Gastroesophageal sphincter (tissue), 4 donors: ENCODE measurements at places on chromosomes 6 and 20. TPM values are rescaled to one million over a fixed set of nuclear protein-coding genes. Genes with fewer than 3 reads are reported as not detected.

- no peak for ATAC-seq
Measured at GRCh38 chr6:9766240-9766915, 648.5 kb downstream of the TFAP2A start.

The GLP1R gene
- total RNA-seq, result not detected

GRCh38 chr20:51402201-51402600 lies 140.3 kb downstream of the NFATC2 start:
- ATAC-seq, result no peak

DNA sequence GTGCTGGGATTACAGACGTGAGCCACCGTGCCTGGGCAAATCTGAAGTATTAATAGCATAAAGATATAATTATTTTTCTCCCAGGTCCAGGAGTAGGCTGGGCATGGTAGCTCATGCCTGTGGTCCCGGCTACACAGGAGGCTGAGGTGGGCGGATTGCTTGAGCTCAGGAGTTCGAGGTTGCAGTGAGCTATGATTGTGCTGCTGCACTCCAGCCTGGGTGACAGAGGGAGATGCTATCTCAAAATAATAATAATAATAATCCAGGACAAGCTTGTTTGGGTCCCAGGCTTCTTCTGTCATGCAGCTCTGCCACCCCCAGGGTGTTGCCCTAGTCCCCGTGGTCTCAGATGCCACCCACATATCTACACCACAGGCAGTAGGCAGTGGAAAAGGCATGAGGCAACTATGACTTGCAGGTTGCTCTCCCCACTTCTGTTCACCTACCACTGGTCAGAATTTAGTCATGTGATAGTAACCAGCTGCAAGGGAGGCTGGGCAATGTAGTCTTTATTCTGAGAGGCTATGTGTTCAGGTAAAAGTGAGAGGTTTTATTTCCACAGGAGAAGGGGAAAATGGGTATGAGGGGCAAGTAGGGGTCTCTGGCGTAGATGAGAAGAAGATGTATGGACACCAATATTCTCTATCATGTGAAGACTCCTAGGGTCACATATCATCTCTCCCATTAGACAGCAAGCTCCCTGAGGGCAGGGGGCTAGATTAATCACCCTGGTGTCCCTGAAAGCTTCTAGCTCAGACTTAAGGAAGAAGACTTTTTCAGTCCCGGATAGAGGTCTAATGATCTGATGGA lies 25.7 kb downstream of the TCF15 start:
- no peak for ATAC-seq

DNA sequence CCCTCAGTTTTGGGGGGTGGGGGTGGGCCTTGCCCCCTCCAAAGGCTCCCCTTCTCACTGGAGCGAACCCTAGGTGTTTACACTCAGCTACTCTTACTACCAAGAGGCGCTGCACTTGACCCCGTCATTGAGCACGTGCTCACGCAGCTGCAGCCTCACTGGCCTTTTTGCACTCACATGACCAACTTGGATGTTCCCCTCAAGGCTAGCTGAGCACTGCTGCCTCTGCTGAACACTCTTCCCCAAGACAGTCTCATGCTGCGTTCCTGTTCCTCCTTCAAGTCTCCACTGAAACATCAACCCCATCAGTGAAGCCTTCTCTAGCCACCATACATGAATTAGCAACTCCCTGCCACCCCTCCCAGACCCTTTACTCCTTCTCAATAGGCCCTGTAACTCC lies 4.0 kb downstream of the SOD2 start:
- no peak for ATAC-seq

DNA sequence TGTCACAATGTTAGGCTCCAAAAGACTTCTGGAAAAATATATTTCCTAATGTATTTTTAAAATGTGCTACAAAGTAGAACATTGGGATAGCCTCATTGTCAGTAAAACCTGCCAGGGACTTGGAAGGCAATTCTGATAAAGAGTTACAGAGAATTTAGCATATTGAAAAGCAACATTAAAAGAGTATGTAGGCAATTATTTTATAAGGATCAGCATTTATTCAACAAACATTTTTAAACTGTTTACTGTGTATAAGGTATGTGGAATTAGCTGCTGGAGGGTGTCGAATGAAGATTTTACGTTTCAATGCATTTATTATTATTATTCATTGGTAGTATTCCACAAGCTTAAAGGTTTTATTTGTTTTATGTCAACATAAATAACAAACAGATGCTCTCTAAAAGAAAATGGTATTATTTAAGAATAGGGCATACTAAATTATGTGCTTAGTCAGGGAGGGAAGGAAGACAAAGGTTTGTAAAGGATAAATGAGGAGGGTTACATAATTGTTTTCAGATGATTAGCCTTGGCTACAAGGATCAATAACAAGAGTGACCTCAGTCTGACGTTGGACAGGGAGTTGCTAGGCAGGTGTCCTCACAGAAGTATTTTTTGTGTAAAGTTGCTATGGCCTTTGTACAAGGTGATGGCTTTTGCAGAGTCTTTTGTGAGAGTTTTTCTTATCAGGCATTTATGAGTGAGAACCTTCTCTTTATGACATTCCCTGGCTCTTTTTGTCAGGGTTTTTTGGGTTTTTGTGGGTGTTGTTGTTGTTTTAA lies 313.4 kb upstream of the PLCB4 start:
- no peak for ATAC-seq

DNA sequence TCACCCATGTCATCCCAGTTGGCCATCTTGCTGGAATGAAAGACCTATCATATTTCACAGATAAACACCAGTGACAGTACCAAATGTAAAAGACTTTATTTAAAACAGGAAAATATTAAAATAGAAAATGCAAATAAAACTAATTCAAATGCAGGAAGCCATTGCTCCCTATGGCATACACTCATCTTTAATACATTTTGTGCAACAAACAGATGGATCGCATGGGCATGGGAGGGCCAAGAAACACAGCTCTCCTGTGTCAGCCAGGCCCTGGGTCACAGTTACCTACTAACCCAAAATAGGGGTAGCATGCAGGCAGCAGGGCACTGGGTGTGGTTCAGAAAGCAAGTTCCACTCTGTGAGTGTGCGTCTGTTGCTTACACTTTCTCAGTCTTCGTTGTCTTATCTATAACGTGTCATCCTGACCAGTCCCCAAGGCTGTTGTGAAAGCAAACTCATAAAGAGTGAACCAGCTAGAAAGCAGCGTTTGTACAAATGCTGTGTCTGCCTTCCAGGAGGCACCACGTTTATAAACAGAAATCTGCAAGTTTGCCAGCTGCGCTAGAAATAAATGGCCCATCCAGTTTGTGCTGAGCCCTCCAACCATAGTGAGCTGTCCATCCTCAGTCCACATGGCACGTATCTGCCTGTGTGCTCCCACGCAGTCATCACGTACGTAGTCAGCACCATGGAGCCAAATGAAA lies 180.5 kb downstream of the SYNDIG1 start:
- ATAC-seq, result no peak

DNA sequence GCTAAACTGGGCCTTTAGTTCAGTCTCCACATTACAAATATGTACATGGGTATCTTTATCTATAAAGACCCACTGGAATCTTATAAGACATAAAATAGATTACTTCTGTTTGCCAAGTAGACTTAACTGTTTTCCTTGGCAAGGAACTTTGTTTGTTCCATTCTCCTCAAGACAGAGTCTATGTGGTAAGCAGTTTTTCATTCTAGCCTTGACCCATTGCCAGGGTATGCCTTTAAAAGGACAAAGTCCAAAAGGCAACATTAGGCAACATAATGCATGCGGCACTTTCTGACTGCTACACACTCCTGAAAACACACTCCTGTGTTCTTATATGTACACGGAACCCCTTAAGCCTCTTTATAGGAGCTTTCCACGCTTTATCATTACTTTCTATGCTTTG lies 20.4 kb downstream of the VNN1 start:
- ATAC-seq, result no peak
